ENCODE measurements at places on chromosomes 12 and 14. TPM values are rescaled to one million over a fixed set of nuclear protein-coding genes. Genes with fewer than 3 reads are reported as not detected.

Gene TMEM179
- polyA plus RNA-seq, result not detected

Gene RFLNA
- polyA plus RNA-seq, result 0.47 TPM

Gene OAS1
- 1.8 TPM for polyA plus RNA-seq

Gene AQP5
- 0.05 TPM for polyA plus RNA-seq

Gene RFX4
- not detected for polyA plus RNA-seq

Gene HOXC13
- polyA plus RNA-seq, result 0.23 TPM

Gene EIF2B2
- 74.8 TPM for polyA plus RNA-seq

Gene FGF6
- polyA plus RNA-seq, result 0.61 TPM

Gene SPATS2
- polyA plus RNA-seq, result 6.2 TPM

Gene STAB2
- polyA plus RNA-seq, result 0.06 TPM

Gene SMIM10L1
- polyA plus RNA-seq, result 18.2 TPM

Gene CABP1
- polyA plus RNA-seq, result 2.3 TPM

Gene POTEM
- polyA plus RNA-seq, result not detected

Gene PRIMA1
- 0.18 TPM for polyA plus RNA-seq
